ENCODE measurements at places on chromosomes 1 and 21.
A peak's percentile ranks its signal among the peaks of the same experiment; 100 is the strongest.

- DNase-seq = no peak
Measured at GRCh38 chr1:205922314-205922713, 20.9 kb downstream of the SLC26A9 start.

DNA sequence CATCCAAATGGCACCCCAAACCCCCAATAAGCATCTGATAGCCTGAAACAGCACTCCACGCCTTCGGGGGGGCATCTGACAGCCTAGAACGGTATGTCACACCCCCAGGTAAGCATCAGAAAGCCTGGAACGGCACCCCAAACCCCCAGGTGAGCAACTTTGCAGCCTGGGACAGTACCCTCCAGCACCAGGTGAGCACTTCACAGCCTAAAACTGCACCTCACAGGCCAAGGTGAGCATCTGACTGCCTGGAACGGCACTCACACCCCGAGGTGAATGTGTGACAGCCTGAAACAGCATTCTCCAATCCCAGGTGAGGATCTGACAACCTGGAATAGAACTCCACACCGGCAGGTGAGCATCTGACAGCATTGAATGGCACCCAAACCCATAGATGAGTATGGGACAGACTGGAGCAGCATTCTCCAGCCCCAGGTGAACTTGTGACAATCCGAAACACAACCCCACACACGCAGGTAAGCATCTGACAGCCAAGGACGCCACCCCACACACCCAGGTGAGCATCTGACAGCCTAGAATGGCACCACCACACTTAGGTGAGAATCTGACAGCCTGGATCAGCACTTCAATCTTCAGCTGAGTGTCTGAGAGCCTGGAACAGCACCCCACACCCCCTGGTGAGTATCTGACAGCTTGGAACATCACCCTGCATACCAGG lies 18.3 kb upstream of the MMEL1 start:
- DNase-seq = no peak

DNA sequence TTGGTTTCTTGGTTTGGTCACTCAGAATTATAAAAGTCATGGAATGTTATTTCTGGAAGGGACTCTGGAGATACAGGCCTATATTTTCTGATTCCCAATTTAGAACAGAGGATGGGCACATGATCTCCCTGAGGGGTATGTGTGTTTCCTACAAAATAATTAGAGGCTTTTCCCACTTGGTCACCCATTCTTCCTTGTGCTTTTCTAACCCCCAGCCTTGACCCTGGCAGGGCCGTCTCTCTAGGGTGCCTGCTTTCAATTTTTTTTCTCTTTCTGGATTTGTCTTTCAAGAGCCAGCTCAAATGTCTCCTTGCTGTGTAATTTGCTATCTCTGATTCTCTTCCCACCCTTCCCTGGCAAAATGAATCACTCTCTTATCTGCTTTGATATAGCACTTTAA lies 131.9 kb downstream of the HLX start:
- no peak for DNase-seq

DNA sequence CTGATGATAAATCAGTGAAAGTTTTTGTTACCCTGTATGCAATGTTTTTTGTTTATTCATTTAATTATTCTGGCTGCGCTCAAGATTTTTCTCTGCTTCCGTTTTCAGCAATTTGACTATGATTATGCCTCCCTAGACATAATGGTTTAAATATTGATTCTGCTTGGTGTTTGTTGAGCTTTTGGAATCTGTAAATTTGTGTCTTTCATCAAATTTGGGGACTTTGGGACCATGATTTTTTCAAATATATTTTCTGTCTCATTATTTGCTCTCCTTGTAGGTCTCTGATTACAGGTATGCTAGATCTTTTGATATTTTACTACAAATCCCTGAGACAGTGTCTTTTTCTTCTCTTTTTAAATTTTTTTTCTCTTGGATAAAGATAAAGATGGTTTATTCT lies 92.1 kb downstream of the CACHD1 start:
- DNase-seq = no peak

DNA sequence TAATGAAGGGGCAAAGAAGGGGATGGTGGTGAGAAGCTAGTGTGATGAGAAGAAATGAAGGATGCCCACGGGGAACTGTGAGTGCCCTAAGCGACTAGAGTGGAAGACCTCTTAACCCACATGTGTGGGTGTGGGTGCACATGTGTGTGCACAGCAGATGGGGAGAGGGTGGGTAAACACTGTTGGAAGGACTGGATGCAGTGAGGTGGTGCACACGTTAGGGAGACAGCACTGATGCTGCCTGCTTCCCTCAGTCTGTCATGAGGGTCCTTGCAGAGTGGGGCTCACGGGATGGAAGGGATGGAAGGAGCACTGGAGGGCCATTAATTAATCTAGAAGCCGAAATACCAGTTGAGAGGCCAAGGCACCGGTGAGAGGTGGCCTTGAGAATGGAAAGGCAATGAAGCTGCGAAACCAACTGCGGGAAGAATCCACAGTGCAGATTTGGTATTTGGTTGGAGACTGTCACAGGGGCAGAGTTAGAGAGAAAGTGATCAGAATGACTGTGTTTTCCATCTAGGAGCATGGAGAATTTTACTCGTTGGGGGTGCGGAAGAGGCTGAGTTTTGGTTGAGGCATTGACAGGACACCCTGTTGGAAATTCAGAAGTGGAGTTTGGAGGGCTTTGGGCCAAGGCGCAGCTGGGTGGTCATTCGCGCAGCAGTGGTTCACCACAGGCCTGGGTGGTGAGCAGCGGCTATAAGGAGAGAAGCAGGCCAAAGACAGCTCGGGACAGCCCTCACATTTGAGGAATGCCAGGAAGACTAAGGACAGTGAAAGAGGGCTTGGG lies 15.8 kb downstream of the RCSD1 start:
- no peak for DNase-seq

- DNase-seq = peak; percentile 22
Measured at GRCh38 chr21:17688912-17689874, 76.5 kb upstream of the BTG3 start.

DNA sequence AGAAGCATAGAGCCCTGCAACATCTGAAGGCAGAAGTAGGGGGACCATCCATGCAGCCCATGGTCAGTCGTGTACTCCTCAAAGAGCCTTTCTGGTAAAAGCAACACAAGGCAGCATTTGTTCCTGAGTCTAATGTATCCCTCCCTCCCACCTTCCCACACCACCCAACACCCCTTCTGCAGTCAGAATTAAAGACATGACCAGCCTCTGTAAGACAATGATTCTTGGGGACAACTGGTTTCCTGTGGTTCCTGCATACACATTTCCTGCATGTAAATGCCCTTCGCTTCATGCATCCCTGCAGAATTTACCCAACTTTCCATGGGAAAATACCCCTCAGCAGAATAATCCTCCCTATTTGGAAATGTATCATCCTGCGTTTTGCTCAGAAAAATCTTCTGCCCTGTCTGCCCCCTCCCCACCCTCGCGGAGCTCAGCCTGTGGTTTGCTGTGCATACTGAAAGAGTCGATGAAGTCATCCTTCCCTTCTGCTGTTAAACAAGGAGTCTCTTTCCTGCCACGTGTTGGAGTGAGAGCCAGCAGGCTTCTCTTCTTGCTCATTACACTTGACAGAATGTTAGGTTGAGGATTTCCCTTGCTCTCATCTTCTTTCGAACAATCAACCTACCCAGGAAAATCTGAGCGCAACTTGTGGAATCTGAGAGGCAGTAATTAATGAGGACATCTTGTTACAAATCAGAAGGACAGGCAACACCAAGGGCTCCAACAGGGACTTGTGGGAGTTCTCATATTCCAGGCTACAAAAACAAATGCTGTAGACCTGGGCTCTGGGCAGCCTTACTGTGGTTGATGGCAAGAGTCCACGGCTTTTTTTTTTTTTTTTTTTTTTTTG lies 4.7 kb downstream of the TNN start:
- DNase-seq = peak; percentile 4

- DNase-seq = no peak
Measured at GRCh38 chr1:220878191-220879075, 810 bp upstream of the HLX start.

DNA sequence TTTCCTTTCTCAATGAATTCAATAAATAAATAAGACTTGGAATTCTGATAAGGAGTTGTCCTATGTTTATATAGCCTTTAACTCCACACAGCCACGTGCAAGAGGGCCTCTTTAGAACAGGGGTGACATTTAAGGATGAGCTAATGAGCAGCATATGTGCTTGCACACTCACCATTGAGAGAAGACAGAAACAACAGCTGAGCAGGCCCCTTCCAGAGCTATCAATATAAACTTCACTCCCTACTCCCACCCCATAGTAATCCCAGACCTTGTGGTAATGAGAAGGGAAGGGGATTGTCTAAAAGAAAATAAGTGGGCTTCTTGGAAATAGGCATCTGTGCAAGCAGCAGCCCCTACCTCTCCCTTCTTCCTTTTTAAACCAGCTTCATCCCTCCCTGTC lies 176.0 kb downstream of the SEC16B start:
- DNase-seq = no peak

GRCh38 chr1:39063191-39063590 lies 37.0 kb downstream of the NDUFS5 start:
- no peak for DNase-seq

DNA sequence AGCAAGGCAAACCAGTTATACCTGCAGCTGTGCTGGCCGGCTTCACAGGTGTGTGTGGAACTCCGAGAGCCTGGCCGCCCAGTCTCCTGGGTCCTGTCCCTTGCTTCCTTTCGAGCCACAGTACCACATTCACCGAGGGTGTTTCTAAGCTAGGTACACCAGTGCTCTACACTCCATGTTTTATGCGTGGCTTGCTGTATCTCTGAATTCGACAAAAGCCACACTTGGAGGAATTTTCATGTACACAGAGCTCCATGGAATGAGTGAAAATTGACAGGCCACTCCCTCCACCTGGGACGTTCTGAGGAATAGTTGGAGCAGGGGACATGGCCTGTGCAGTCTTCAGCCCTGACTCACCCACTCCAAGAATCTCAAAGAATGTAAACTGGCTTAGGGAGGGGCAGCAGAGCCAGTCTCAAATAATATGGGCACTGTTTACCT lies 14.0 kb downstream of the ETS2 start:
- no peak for DNase-seq

DNA sequence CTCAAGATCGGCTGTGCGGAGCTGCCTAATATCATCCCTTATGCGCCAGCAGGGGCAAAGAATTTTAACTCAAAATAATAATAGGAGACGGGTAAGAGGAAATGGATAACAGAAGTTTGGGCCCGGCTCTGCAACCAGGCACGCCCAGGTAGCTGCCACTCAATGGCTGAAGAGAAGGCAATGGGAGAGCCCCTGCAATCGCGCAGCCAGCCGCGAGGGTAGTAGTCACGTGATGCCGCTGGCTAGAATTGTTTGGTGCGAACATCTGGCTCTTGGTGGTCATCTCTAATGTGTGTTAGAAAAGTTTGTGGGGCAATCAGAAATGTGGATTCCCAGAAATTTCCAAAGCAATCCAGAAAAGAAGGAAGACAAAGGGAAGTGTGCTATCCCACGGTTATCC lies 12.3 kb downstream of the BARHL2 start:
- DNase-seq = no peak

- no peak for DNase-seq
Measured at GRCh38 chr1:53410701-53411100, 48.5 kb upstream of the DMRTB1 start.

- DNase-seq = no peak
Measured at GRCh38 chr1:173432331-173432730, 44.8 kb upstream of the PRDX6 start.

GRCh38 chr1:113692824-113693431 lies 66.4 kb downstream of the PHTF1 start:
- no peak for DNase-seq

DNA sequence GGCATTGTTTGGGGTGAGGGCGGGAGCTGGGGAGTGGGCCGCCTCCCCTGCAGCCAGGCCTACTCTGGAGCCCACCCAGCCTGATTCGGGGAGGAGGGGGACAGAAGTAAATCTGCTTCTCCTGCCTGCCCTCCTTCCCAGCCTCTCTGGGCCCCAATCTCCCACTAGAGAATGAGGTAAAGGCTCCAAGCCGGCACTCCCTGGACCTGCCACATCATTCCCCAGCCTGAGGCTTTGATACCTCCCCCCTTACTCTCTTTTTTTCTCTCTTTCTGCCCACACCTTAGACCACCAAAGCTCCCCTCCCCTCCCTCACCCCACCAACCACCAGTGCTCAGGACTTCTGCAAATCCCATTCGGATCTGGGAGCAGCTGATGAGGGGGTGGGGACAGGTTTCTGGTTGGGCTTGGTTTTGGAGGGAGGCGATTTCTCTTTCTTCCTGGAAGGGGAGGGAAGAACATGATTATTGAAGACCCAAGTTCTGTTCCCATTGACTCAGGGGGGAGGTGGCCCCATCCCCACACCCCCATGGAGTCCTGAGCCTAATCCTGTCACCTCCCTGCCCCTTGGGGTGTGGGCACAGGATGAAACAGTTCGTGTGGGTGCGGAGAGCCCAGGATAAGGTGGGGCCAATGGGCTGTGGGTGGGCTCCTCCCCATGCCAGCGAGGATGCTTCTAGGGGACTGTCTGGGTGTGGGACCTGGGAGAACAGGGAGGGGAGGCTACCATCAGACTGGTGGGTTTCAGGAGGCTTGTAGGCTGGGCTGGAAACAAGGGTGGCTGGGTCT lies 1.3 kb downstream of the MAP7D1 start:
- no peak for DNase-seq

DNA sequence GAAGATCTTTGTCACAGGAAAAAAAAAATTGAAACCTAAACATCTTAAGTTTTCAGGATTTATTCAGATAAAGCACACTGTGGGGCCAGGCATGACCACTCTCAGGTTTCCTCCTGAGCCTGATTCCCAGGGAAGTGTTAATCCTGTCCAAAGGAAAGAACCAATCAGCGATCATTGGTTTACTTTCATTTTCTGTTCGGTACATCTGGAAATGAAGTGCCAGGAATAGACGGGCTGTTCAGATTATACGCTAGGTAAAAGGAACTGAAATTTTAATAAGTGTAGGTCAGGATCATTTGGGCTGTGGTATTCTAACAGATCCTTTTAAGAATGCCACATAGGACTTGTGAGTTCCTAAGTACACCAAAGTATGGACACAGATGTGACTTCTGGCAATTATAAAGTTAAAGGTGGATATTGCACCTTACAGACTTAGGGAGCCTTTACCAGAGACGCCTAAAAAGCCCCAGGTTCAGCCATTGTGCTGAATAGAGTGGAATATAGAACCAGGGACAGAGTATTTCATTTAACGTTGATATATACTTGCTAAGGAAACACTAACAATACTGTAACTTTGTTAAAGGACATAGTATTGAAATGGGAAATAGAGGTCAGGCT lies 9.3 kb upstream of the CACYBP start:
- DNase-seq = no peak

GRCh38 chr1:217021956-217022355 lies 298.7 kb upstream of the ESRRG start:
- DNase-seq = no peak

DNA sequence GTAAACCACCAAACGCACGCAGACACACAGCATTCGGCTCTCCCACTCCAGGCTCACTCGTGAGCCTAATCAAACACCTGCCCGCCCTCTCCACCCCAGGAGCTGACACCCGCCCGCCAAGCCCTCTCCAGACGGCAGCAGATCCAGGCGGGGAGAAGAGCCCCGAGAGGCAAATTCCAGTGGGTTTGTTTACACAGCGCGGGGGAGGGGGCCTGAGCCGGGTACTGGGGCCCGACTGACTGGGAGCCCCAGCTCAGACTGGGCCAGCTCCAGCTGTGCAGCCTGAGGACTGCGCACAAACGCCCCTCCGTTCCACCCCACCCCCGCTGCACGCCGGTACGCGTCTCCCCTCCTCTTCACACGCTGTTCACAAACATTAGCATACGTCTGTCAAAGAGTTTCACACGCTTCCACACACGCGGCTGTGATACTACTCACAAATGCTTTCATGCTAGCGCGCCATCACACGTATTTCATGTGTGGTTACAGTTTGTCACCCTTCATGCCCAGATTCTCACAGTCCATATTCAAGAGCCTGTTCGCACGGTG lies 1.0 kb upstream of the EFNA1 start:
- no peak for DNase-seq

- no peak for DNase-seq
Measured at GRCh38 chr1:204206121-204206520, 7.7 kb downstream of the GOLT1A start.
